ENCODE measurements at places on chromosomes 6 and 20.

GRCh38 chr6:41963371-41963770 is 21.8 kb upstream of the CCND3 start:
- no peak for DNase-seq

- no peak for DNase-seq
Observed at GRCh38 chr6:7431674-7432390, 42.2 kb downstream of the RIOK1 start.

DNA sequence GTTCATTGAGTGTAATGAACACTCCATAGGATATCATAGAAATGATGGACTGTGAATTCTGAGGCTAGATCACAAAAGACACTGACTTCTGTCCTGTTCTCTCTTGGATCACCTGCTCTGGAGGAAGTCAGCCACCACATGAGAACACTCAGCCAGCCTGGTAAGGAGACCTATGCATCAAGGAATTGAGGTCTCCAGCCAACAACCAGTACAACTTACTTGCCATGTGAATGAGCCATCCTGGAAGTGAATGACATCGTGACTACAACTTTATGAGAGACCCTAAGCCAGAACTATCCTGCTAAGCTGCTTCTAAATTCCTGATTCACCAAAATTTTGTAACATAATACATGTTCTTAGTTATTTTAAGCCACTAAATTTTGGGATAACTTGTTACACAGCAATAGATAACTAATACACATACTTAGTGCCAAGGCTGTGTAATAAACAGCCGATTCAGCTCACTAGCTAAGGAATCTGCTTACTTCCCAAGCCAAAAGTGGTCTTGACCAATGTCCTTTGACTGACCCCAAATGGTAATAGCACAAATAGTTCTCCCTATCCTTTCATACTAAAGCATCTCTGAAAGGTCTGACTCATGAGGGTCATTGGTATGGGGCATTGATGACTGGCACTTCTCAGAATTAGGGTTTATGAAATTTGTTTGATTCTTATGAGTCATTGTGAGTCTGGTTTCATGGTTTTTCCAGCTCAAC is 6.9 kb upstream of the CTNNBL1 start:
- no peak for DNase-seq

- no peak for DNase-seq
Observed at GRCh38 chr6:76553256-76553655, 480.8 kb upstream of the IMPG1 start.

DNA sequence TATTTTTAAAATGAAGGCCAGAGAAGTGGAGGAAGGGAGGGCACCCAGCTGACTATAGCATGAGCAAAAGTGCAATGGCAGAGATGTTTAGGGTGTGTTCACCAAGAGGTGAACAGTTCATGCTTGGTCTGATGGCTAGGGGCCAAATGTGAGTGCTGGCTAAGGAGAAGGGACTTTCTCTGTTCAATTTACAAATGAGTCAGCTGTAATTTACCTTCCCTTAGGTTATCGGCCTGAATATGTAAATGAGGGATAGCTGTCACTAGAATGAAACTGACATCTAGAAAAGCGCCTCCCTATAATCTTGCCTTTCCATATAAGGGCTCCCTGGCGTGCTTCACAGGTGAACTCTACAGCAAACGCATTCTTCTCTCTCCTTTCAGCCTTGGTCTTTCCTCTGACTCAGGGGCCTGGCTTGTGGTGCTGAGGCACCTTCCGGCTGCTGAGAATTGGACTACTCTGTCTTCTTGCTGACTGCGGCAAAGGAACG is 114.7 kb upstream of the BACH2 start:
- DNase-seq: peak; percentile 51

- no peak for DNase-seq
Observed at GRCh38 chr6:166597711-166598440, 11.4 kb upstream of the RAMACL start.
